ENCODE measurements at places on chromosomes 2 and 18. TPM values are rescaled to one million over a fixed set of nuclear protein-coding genes. Genes with fewer than 3 reads are reported as not detected.

The TDRD15 gene
- total RNA-seq: 0.06 TPM

The PRKAG3 gene
- 5.0 TPM for total RNA-seq

The NDC80 gene
- total RNA-seq: 7.4 TPM

The KLHL14 gene
- 22.1 TPM for total RNA-seq

The HOXD10 gene
- 86.1 TPM for total RNA-seq

The DSC2 gene
- total RNA-seq: 19.8 TPM

The NRP2 gene
- total RNA-seq: 67.3 TPM

The MC4R gene
- not detected for total RNA-seq

The MBD1 gene
- 67.2 TPM for total RNA-seq

The SERPINB4 gene
- not detected for total RNA-seq

The SLC23A3 gene
- total RNA-seq: 6.9 TPM

The TUBB8B gene
- not detected for total RNA-seq

The IGFBP5 gene
- 522 TPM for total RNA-seq
